ENCODE measurements at places on chromosomes 2 and 18.

DNA sequence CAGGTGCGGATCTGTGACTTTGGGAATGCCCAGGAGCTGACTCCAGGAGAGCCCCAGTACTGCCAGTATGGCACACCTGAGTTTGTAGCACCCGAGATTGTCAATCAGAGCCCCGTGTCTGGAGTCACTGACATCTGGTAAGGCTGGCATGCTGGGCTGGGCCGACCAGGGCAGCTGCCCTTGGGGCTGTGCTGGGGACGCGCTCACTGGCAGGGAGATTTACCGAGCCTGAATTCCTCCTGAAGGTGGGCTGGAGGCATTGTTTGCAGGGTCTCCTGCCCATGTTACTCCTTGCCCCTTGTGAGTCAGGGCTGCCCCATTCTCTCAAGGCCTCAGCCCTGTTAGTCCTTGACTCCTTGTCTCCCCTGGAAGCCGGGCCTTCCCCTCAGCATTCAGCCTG is 18.7 kb upstream of the GMPPA start:
- no peak for DNase-seq

- DNase-seq: peak; percentile 57
These were observed 159.8 kb downstream of the RHBDD1 start for GRCh38 chr2:226995625-226996041.

DNA sequence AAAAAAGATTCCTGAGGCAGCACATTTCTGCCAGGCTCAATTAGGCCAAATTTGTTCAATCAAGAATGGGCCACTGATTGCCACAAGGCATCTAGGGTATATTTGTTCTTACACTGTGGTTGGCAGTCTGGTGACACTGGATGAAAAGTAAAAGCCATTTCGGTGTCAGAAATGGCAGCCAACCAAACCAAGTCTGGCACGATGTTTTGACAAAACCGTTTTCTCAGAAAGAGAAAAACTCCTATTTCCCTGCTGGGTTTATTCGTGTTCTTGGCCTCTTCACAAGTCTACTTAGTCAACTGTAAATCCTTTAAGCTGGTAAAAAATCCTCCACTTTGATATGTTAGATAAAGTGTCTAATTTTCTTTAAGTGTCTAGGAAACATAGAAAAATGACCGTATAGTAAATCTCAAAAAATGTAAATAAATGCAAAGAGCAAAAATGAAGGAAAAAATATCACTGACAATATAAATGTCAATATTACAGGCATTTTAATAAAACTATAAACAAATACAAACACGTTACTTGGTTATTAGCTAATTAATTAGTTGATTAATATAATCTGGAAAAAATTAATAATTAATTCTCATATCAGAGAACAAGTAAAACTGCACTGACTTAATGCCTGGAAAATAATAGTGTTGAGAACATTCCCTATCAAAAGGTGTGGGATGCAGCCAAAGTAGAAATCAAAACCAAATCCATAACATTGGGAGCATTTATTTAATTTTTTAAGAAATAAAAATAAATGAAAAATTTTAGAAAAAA is 182.0 kb upstream of the ZNF804A start:
- DNase-seq: no peak

DNA sequence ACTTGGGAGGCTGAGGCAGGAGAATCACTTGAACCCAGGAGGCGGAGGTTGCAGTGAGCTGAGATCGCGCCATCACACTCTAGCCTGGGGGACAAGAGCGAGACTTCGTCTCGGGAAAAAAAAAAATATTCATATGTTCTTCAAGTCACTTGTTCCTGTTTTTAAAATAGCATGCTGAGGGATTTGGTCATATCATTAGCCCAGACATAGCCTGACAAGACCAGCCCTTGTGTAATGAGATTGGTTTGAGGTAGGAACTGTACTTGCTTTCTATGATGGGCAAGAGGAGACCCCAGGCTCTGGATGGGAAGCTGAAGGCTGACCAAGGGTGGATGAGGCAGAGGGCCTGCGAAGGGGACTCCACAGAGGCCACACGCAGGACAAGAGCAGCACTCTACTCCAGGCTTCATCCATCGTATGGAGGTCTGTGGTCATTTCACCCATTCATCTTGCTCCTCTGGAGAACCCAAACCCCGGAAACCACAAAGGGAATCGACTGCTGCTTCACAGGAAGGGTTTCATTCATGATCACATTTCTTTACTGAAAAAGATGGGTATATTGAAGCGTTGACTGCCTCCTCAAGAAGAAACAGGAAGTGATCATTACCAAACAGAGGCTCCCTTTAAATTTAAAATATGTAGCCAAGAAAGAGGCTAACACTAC is 87.1 kb upstream of the ZNF397 start:
- no peak for DNase-seq

- DNase-seq: no peak
These were observed 27.7 kb upstream of the ACTR2 start for GRCh38 chr2:65199891-65200290.

GRCh38 chr18:11565716-11566115 is 43.7 kb upstream of the SLC35G4 start:
- no peak for DNase-seq

- DNase-seq: no peak
These were observed 72.2 kb downstream of the XRCC5 start for GRCh38 chr2:216181351-216181750.

DNA sequence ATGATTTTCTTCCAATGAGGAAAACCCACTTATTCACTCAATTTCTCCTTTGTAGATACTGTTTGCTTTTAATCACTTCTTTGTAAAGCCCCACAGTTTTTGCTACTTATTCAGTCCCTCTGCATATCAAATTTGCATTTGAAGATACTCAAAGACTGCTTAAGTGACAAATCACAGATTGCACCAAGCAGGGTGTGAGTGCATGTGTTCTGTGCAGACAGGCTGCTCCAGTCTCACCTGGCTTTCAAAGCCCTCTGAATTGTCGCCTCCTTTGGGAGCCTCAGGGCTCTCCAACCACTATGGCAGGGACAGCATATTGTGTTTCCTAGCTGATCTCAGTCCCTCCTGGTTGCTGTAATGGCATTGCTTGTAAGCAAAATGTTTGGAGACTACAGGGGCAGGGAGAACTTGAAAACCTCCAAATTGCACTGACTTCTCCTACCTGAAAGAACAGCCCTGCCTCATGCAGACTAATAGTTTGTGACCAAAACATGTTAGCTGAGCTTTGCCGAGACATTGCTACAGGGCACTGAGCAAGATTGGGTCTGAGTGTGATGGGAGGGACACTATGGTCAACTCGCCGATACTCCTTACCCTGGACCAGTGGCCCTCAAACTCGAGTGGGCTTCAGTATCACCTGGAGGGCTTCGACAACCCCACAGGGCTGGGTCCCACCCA is 96.8 kb downstream of the POLE4 start:
- no peak for DNase-seq
